NCI-H510A (cell line): ENCODE measurements at places on chromosomes 3 and 15.

- DNase-seq = no peak
Observed at GRCh38 chr3:113485161-113485609, 29.8 kb downstream of the SPICE1 start.

GRCh38 chr15:31309893-31310606 lies 16.6 kb upstream of the KLF13 start:
- no peak for DNase-seq

- DNase-seq = no peak
Observed at GRCh38 chr3:100329800-100330489, 4.6 kb upstream of the NIT2 start.

DNA sequence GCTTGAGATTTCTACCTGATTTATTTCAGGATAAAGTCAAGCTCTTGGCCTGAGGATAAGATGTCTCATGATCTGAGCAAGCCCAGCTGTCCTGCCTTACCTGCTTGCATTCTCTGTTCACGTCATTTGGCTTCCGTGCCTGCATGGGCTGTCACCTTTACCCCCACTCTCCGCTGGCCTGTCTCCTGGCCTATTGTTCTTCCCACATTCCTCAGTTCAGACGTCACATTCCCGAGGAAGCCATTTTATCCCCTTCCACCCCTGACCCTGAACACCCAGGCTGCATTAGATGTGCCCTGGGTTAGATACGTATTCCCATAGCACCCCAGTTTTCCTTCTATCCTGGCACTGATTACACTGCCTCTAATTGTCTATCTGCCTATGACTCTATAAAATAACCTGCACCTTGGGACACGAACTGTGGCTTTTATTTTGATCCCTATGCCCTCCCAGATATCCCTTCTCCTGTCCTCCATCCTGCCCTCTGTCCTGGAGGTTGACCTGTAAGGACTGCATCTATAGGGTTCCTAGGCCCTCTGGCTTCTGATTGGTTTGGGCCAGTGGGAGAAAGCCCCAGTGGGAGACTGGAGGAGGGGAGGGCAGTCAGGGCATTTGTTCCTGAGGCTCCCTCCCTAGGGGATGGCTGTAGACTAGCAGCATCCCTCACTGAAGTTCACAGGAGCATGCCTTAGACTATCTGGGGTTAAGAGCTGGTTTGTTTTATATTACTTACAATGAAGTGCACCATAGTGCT lies 19.2 kb upstream of the UBE2Q2 start:
- DNase-seq = no peak

DNA sequence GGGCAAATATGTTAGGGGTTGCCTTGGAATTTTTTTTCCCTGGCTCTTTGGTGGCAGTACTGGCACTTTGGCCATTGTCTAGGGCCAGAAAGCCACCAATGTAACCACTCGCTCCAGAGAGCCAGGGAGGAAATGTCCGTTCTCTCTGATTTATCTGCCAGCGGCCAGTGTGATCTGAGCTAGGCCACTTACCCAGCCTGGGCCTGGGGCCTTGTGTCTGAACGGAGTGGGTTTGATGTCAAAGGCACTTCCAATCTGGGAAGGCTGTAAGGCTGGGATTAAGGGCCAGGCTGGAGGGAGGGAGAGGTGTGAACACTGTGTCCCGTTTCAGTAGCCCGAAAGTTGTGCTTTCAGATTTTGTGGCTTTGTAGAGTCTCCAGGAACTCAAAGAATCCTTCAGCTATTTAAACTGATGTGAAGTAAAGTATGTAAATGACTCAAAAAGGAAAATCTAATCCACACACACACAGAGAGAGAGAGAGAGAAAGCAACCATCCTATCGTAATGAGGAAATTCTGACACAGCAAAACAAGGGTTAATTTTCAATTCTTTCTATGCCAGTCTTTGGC lies 271.0 kb downstream of the PDZRN3 start:
- DNase-seq = no peak

DNA sequence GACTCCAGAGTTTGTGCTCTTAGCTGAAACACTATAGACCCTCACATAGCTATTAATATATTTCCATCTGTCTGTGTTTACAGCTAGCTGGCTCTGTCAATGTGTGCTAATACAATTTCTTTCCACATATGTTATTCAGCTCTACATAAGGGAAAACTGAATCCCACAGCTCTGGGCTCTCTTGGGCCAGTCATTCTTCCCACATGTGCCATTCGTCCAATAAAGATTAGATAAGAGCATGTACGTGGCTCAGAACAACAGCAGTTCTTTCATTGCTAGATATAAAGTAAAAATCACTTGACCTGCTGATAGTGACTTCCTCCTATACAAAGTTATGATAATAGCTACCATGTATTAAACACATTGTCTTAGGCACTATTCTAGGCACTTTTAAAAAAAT lies 2.8 kb upstream of the ILDR1 start:
- no peak for DNase-seq

GRCh38 chr15:40277471-40277870 lies 5.4 kb downstream of the ANKRD63 start:
- DNase-seq = no peak

- DNase-seq = no peak
Observed at GRCh38 chr3:182969277-182969676, 11.1 kb downstream of the DCUN1D1 start.

DNA sequence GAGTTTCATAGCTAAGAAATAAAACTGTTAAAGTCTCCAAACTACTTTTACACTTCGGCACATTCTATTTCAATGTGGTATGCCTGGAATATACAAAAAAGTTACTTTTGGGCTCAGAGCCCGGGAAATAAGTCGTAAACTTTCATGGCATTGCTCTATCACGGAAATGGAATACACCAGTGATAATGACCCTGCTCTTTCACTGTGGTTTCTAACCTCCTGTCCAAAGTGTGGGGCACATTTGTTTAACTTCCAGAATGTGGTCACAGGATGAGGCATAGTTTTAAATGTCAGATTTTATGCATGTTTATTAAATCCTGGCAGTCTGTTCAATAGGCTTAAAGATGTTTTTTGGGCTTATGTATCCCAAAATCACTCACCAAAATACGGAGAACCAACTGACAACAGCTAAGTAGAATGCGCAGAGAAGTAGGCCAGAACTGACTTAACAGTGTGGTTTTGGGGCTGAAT lies 5.1 kb downstream of the CXCR6 start:
- DNase-seq = no peak

DNA sequence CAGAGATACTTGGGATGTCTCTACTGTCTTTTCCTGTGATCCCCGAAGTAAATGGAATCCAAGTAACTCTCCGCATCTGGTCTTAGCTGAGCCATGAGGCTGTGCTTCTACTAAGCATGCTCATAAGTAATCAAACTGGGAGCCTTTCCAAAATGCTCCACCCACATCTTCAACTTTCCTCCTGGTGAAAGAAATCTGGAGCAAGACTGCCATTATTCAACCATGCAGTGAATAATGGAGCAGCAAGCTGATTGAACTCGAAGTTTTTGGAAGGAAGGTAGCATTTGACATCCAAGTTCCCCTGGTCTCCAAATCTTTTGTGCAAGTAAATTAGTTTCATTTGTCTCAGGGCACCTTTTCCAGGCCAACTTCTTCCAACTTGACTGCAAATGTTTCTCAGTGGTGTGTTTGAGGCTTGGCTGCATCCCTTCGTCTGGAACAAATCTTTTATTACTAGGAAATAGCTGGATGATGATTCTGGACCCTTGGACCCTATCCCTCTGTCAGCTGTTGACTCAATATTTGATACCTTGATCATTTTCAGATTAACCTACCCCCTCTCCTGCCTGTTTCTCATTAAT lies 19.4 kb downstream of the GXYLT2 start:
- no peak for DNase-seq

- DNase-seq = no peak
Observed at GRCh38 chr15:37071134-37071533, 29.2 kb downstream of the MEIS2 start.

- peak; percentile 25 for DNase-seq
Observed at GRCh38 chr15:55151631-55152030, 45.1 kb downstream of the RSL24D1 start.

- no peak for DNase-seq
Observed at GRCh38 chr3:128362026-128362965, 104.4 kb downstream of the DNAJB8 start.

DNA sequence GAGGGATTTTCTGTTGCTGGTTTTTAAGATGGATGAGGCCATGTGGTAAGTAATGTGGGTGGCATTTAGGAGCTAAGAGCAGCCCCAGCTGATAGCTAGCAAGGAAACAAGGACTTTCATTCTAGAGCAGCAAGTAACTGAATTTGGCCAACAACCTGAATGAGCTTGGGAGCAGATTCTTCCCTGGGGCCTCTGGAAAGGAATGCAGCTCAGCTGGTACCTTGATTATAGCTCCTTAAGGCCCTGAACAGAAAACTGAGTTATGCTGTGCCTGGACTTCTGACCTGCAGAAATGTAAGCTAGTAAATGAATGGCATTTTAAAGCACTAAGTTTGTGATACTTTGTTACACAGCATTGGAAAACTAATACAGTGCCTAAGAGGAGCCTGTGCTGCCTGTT lies 565.5 kb downstream of the PDCD6IP start:
- no peak for DNase-seq
